ENCODE measurements at places on chromosomes 7 and 10.

- no peak for DNase-seq
These were observed 15.3 kb upstream of the C10orf90 start for GRCh38 chr10:126685756-126686155.

DNA sequence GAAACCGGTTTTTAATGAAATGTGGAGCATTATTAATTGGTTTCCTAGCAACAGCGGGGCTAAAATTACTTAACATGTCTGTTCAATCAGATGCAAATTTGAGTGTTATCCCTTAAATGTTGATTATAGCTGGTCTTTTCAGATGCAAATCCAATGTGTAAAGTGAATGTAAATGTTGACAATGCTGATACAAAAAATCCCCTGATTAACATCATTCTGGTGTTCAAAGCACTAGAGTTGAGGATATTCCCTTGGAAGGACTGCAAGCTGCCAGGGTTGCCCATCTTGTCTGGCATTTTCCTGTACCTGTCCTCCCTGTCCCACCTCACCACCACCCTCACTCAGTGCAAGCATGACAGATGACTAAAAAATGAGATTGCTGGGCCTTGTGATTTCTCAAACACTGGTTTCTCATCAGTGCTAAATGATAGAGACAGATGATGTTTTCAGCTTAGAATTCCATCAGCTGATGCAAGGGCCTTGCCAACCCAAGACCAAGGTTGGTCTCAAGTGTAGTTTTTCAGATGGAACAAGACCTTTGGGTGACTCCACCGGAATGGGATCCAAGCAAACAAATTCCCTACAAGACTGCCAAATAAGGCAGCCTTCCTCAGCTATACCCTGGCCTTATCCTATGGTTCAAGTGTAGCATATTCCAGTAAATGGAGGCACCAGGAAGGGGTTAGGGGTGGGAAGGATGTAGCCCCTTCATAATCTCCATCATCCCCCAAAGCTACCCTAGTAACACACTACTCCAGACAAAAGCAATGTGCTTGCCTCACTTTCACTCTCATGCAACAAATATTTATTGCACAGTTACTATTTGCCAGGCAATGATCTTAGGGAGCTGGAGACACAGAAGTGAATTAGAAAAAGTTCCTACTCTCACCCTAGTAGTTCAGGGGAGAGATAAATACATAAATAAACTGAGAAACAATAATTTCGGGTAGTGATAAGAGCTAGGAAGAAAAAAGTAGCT, 54.9 kb downstream of the JAZF1 start:
- DNase-seq, result no peak

GRCh38 chr7:93327006-93327633, 95.0 kb downstream of the VPS50 start:
- peak; percentile 27 for DNase-seq

- DNase-seq, result no peak
These were observed 260.0 kb downstream of the GRID1 start for GRCh38 chr10:86106616-86107015.

DNA sequence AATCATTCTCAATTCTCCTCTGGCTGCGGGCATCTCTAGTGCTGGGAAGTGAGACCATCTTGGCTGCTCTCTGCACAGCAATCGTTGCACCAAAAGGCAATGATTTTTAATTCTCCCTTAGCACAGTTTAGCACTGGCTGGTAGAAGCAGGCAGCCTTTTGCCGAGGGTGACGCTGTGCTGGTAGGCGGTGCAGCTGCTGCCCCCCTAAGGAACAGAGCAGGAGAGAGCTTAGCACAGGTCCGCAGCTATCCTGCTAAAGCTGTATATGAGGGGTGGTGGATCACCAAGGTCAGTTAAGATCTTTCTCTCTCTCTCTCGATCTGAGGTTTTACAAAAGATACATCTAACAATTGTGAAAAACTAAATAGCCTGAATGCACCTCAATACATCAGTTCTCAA, 390.1 kb downstream of the GATA3 start:
- no peak for DNase-seq

GRCh38 chr10:132146271-132146671, 40.5 kb upstream of the DPYSL4 start:
- DNase-seq, result no peak

- no peak for DNase-seq
These were observed 269.1 kb upstream of the SORCS1 start for GRCh38 chr10:107433605-107434004.

GRCh38 chr10:98617906-98618520, 171.3 kb upstream of the HPS1 start:
- DNase-seq, result no peak

GRCh38 chr10:10847387-10847786, 170.3 kb upstream of the CELF2 start:
- DNase-seq, result no peak

DNA sequence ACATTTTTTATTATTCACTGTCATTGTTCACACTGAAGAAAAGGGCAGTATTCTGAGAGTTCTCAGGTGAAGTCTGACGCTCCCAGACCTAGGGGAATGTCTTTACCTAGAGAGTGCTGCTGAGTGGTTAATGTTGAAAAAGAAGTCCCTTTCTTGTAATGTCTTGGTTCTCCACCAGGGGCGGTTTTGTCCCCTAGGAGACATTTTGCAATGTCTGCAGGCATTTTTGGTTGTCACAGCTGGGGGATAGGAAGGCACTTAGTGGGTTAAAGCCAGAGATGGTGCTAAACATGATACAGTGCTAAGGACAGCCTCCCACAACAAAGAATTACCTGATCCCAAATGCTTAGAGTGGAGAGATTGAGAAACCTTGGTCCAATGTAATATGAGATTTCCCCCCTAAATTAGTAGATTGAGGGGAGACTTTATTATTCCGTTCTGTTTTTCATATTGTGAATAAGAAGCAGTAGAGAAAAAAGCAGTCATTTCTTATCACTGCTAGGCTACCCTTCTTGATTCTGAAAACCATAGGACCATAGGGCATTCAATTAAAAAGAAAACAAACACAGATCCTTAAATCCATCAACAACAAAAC, 13.1 kb downstream of the UMAD1 start:
- DNase-seq, result peak; percentile 1

GRCh38 chr7:33807779-33808482, 97.4 kb upstream of the BMPER start:
- DNase-seq, result peak; percentile 99

GRCh38 chr10:59917922-59918321, 11.6 kb upstream of the CCDC6 start:
- DNase-seq, result no peak

DNA sequence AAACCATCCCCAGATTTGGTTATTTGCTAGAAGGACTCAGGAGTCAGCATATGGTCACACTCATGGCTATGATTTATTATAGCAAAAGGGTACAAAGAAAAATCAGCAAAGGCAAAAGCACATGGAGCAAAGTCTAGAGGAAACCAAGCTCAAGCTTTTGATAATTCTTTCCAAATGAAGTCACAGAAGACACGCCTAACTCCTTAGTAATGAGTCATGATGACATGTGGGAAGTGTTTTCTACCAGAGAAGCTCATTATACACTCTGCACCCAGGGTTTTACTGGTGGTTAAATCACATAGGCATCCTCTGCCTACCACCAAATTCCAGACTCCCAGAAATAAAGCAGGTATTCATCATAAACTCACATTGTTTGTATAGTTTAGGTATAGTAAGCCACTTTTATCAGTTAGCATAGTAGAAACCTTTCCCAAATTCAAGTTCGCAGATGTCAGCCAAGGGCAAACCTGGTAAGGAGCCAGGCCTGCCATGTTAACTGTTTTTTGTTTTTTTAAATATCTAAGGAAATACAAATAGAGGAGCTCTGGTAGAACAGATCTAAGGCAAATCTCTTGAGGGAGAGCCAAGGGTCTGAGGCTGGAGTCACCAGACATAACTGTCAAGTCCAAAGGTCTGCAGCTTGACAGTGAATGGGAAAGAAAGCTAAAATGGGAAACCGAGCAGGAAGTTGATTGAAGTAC, 15.4 kb upstream of the HIBADH start:
- DNase-seq, result peak; percentile 90

DNA sequence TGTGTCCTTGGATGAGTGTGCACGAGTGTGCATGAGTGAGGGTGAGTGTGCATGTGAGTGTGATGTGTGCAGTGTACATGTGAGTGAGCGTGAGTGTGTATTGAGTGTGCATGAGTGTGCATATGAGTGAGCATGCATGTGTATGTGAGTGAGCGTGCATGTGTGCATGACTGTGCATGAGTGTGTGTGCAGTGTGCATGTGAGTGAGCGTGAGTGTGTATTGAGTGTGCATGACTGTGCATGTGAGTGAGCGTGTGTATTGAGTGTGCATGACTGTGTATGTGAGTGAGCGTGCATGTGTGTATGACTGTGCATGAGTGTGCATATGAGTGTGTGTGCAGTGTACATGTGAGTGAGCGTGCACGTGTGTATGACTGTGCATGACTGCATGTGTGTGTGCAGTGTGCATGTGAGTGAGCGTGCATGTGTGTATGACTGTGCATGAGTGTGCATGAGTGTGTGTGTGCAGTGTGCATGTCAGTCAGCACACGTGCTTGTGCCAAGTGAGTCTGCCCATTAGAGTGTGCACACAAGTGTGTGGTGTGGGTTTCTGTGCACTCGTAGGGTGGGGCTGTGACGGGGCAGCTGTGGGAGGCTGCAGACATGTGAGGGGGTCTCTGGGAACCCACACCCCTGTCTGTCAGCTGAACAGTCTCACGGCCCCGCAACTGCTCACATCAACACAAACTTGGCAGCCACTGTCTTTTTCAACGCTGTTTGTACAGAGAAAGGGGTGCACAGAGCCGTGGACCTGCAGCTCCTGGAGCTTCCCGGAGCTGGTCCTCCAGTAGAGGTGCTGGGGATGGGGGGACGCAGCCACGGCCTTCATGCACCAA, 14.8 kb downstream of the FOXL3 start:
- no peak for DNase-seq

DNA sequence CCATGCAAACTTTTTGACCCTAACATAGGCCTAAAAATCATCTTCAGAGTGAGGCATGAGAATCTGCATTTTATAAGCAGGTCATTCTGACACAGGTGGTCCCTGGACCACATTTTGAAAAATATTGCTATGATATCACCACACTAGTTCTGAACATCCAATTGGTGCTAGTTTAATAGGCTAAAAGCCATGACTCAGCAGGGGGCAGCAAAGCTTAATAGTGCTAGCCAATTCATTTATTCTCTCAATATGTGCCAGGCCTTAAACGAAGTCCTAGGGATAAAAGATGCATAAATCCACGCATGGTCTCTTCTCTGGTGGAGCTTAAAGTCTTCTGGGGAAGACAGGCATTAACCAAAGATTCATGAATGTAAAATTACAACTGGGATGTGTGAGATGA, 10.2 kb upstream of the SLC25A28 start:
- DNase-seq, result peak; percentile 8

- no peak for DNase-seq
These were observed 5.7 kb upstream of the ITIH2 start for GRCh38 chr10:7697426-7697825.

- no peak for DNase-seq
These were observed 37.1 kb upstream of the TOMM7 start for GRCh38 chr7:22859641-22860290.

DNA sequence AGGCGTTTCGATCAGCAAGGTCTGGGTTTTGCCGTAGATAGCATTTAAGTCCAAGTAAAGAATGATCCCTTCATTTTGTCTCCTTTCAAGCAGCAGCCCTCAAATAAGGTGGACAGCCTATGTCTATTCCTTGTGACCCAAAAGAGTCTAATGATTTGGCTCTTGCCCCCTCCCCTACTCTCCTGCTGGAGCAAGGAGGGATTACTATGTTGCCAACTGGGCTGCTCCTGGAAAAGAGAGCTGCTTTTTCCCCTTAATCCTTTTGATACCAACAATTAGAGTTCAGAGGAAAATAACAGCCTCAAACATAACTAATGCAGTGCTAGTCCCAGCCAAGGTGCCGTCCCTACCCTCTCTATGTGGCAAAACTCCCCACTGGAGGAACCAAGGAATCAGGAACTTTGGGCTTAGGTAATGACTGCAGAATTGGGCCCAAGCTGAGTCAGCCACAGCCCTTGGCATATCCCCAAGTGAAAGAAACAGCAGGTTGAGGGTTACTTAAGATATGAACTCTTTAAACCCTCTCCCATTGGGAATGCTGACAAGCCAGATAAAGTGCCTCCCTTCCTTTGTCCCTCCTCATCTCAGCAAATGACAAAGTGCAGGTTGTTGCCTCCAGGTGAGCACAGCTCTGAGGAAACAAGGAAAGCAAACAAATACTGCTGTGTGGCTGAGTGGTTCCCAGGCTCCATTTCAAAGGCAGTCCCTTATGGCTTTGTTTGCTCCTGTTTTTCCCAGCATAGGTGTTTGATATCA, 643.7 kb downstream of the INHBA start:
- no peak for DNase-seq

DNA sequence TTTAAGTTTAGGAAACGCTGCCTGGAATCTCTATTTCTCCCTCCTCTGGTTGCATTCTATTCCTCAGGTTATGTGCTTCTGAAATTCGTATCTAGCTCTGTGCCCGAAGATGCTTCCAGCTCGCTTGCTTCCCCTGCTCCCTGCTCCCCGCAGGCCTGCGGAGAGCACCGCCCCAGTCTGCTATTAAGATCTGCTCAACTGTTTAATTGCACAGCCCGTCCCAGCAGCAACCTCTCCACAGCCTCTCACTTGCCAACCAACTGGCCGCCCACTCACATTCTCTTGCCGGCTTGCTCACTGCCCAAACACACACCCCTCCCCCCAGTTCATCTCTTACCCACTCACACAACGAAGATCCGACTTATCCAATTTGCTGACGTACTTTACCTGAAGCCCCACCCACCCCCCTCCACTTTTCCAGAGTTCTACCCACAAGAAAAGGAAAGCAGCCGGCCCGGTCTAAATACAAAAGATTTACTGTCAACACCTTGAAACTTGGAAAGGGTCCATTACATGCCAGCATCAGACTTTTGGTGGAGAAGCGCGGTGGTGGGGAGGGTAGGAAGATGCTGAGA, 167.3 kb upstream of the KLF14 start:
- peak; percentile 96 for DNase-seq

DNA sequence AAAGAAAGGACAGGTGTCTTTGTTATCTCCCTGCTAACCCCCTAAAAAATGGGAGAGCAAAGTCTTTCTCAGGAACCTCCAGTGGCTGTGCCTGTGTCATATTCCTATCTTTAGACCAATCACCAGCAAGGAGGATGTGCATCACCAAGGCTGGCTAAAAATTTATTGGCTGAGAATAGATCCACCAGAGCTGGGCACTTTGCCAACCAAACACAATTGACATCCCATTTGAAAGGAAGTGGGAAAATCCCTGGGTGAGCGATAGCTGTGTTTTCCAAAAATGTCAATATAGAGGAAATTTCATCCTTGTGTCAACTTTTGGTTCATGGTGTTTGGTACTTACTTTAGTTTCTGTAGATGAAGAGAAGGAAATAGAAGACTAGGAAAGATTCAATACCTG, 13.1 kb upstream of the GPR141 start:
- DNase-seq, result no peak

DNA sequence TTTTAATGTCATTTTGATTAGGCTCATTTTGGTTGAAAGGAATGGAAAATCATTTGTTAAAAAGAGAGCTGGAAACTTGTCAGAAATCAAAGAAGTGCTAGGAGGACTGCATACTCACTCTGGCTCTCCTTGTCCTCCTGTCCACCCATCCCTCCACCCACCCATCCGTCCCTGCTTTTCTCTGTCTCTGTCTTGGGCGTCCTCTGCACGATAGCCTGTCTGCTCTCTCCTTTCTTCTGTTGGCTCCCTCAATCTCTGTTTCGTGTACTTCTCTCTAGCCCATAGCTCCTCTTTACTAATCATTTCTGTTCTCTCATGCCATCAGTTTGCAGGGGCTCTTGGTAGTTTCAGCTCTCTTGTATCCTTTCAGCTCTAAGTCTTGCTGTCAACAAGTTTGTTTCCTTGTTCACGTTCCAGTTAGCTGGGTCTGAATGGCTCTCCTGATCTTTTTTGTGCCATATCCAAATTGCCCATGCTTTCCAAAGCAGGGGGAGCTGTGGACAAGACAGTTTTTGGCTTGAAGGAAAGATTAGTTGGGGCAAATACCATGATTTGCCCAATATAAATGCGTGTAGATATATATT, 75.6 kb downstream of the KAT6B start:
- DNase-seq, result no peak

All from kidney glomerular epithelial cell (primary cell).